Glomerular endothelial cell (primary cell): ENCODE measurements at places on chromosomes 16 and 17. TPM values are rescaled to one million over a fixed set of nuclear protein-coding genes. Genes with fewer than 3 reads are reported as not detected.

DNA sequence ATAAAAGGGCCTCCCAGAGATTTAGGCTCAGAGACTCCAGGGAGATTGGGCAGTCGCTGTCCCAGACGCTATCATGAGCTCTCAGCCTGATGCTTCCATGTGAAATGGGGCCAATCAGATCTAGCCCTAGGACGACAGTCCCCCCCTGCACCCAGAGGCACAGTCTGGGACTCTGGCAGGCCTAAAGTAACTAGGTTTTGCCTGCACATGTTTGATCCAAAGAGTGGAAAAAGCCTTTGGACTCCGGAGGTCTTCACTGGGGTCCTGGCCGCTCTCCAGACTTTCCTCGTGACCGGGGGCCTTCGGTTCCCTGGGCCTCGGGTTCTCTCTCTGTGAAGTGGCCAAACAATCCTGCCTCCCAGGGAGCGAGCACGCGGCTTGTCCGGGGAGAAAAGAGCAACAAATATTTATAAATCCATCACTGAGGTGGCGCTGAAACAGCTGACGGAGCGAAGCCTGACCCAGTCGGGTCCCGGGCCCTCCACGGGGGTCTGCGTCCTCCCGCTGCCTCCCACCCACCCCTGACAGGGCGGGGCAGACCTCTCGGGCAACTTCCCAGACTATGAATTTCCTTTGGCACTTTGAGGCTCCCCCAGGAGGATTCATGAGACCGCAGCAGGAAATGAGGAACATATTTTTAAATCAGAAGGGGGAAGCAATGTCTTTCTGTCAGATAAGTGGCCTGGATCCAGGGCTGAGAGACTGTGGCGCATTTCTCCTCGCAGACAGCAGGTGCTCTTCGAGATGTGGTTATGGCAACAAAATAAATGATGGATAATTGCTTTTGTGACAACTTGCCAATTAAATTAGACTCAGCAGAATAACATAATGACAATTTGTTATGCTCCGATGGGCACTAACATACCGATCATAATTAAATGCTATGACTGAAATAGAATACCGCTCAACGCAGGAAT, 38.9 kb downstream of the MRPS23 start:
- no peak for DNase-seq

DNA sequence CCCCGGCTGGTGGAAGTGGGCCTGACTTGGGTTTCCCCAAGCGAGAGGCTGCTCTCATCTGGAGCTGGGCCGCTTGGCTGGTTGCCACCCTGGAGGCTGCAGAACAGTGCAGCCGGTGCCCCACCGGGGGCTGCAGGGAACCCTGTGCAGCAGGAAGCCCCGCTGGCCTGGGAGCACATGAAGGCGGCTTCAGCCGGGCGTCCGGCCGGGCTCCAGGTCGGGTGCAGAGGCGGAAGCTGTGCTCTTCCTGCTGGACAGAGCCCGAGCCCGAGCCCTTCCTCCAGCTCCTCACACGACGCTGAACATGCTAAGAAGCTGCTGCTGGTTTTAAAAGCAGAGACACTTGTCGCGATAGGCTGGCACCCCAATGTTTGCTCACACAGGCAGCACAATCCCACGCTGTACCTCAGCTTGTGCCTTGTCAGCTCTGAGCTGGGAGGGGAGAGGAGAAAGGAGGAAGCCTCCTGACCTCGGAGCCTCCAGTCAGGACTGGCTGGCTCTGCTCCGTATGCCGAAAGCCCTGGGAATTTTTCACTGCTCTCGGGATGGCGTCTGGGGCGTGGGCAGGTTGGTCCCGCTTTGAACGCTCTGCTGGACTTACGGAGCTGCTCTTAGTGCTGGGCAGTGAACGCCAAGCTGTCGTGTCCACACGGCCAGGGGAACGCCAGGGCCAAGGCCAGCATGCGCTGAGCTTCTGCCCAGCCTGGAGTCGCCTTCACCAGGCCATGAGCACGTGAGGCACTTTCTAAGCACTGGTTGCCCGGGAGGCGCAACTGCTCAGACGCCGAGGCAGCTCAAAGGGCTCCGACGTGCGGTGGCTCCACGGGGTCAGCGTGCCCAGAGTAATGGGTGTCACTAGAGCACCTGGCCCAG, 8.8 kb downstream of the CDK5R1 start:
- DNase-seq, result no peak

GRCh38 chr17:61335105-61335844, 64.4 kb upstream of the TBX2 start:
- no peak for DNase-seq

- DNase-seq, result no peak
These were observed 68.6 kb upstream of the CBX4 start for GRCh38 chr17:79907850-79908249.

DNA sequence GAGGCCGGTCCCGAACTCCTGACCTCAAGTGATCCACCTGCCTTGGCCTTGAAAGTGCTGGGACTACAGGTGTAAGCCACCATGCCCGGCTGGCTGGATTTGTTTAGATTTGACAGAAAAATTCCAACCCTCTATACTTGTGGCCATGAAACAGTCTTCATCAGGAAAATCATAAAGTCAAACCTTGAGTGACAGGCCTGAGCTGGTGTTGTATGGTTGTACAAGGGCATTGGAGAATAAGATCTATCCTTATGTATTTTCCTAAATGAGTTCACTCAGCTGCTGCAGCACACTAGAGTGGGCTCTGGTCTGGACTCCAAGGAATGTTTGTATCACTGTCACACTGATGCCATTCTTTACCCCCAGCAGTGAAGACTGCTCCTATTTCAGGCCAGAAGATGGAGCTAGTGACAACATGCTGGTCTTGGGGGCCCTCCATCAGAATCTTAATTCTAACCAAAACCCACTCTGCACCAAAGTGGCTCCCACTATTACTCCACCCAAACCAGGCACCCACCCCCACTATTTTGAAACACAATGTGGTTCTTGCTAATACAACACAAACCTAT, 27.4 kb downstream of the SNX11 start:
- no peak for DNase-seq

DNA sequence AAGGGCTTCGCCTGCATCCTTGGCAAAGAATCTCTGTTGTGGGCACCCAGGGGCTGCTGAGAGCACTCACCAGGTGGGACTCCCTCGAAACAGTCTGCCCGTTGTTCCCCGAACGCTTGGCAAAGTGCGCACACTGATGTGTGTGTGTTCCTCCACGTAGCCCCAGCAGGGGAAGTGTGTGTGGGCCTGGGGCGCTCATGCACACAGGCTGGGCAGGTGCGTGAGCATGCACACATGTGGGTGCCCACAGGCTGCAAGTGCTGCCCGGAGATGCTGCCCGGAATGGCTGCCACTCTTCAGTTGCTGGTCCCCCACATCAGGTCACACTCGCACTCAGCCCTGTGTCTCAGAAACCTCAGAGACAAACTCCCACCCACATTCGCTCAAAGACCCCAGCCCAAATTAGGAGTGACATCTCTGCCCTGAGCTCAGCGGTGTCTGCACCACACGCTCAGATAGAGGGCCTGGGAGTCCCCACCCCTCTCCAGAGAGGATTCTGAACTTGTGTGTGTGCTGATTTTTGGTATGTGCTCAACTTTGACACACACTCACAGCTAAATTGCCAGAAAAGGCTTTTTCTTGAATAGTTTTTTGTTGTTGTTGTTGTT, 119.4 kb downstream of the MGAT5B start:
- DNase-seq, result no peak

DNA sequence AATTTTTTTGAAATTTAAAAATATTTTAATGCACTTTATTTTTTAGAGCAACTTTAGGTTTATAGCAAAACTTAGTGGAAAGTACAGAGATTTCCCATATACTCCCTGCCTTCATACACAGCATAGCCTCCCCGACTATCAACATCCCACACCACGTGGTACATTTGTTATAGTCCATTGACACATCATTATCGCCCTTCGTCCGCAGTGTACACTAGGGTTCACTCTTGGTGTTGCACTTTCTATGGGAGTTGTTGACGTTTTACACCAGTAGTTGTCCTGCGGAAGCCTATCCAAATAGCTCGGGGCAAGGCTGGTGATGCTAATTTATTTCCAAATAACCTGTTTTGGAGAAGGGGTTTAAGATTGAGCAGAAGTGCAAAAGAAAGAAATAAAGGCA, 52.6 kb downstream of the MYH3 start:
- no peak for DNase-seq

GRCh38 chr17:79888811-79889634, 49.8 kb upstream of the CBX4 start:
- DNase-seq, result no peak

- DNase-seq, result no peak
These were observed 6.8 kb downstream of the TBX2 start for GRCh38 chr17:61406537-61406845.

- no peak for DNase-seq
These were observed 129.4 kb downstream of the TANGO6 start for GRCh38 chr16:68972720-68973119.

DNA sequence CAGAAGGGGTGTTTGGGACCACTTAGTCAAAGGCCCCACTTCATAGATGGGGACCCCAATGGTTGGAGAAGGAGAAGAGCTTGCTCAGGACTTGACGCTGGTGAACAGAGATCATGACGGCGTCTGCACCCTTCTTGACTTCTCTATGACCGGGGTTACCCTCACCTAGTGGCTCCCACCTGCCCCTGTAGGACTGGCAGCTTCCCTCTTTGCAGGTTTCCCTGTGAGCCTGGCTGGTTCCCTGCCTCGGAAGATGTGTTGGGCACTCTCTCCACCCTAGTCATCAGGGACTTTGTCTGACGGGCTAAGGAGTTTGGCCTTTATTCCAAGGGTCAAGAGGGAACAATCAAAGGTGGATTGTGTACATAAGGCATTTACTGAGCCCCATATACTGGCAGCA, 22.7 kb downstream of the TBX4 start:
- no peak for DNase-seq

- DNase-seq, result no peak
These were observed 16.8 kb upstream of the ATF7IP2 start for GRCh38 chr16:10368969-10369551.

The PYDC1 gene
- not detected in 2 replicates for total RNA-seq

The CSF3 gene
- total RNA-seq, result 10.5 and 23.1 TPM in 2 replicates

The STX8 gene
- 81.6 and 114 TPM in 2 replicates for total RNA-seq

The CES4A gene
- total RNA-seq, result 0.53 and 2.6 TPM in 2 replicates

The DNAAF8 gene
- 0.68 and 1.8 TPM in 2 replicates for total RNA-seq

The PIGW gene
- 8.6 and 9.5 TPM in 2 replicates for total RNA-seq

The CHRNE gene
- 0.76 and 1.5 TPM in 2 replicates for total RNA-seq

The EPN2 gene
- total RNA-seq, result 29.2 and 53.4 TPM in 2 replicates

The RAMP2 gene
- 6.3 and 23.7 TPM in 2 replicates for total RNA-seq
